Neuronal stem cell (in vitro differentiated cells): ENCODE measurements at places on chromosomes 16 and 17.

DNA sequence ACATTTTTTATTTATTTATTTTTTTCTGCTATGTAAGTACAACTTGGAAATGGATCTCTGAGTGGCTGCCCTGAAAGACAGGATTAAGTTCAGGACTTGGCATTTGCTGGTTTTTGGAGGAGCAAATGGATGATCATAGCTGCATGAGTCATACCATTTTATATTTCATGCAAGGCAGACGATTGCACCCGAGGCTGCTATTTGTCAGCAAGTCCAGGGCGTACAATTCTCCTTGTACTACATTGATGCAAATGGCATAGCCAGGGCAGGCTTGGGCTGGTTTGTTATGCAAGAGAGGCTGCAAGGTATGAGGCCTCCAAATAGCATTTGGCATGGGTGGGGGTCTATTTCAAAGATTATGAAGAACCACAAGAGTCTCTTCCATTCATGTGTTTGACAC is 81.2 kb upstream of the CACNG3 start:
- DNase-seq: no peak

GRCh38 chr17:81867170-81867990 is 3.8 kb downstream of the ARHGDIA start:
- no peak for DNase-seq

- DNase-seq: no peak
These were observed 91.3 kb downstream of the TBC1D16 start for GRCh38 chr17:79944251-79944812.

- no peak for DNase-seq
These were observed 373.7 kb downstream of the HAPSTR1 start for GRCh38 chr16:9465161-9465560.

DNA sequence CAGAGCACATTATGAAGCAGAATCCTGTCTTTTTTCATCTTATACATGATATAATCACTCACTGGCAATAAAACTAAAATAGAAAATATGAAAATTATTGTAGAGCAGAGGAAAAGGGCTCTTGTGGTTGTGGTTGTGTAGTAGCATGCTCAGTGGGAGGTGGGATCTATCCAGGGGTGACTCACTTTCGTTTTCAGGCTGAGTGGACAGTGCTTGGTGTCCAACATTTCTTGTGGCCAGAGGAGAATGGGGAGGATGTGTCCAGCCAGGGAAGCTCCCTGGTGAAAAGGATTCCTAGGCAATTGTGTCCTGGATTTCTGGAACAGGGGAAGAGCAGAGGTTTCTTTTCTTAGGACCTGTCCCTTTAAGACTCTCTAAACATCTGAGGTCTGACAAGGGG is 31.9 kb upstream of the CPHXL start:
- no peak for DNase-seq

DNA sequence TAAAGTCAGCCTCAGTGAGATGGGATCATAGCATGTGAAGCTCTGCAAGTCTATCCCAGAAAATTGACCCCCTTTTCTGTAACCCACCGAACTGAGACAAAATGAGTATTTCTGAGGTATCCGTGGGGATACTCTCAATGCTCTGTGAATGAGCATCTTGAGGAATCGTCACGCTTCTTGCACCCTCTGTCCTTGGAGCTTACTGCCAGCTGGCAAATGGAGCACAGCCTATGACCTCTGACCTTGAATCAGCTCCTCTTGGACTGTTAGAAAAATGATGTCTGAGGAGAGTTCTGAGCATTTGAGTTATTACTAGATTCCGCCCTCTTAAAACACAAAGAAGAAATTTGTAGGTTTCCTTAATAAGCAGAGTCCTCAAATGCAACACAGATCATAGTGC is 342.1 kb downstream of the ZFHX3 start:
- DNase-seq: no peak

GRCh38 chr16:88526008-88526905 is 43.9 kb upstream of the ZC3H18 start:
- no peak for DNase-seq

- DNase-seq: peak; percentile 26
These were observed 507.2 kb upstream of the EEF2KMT start for GRCh38 chr16:5604770-5605169.

- DNase-seq: peak; percentile 6
These were observed 33.9 kb downstream of the DCUN1D3 start for GRCh38 chr16:20866145-20866772.

DNA sequence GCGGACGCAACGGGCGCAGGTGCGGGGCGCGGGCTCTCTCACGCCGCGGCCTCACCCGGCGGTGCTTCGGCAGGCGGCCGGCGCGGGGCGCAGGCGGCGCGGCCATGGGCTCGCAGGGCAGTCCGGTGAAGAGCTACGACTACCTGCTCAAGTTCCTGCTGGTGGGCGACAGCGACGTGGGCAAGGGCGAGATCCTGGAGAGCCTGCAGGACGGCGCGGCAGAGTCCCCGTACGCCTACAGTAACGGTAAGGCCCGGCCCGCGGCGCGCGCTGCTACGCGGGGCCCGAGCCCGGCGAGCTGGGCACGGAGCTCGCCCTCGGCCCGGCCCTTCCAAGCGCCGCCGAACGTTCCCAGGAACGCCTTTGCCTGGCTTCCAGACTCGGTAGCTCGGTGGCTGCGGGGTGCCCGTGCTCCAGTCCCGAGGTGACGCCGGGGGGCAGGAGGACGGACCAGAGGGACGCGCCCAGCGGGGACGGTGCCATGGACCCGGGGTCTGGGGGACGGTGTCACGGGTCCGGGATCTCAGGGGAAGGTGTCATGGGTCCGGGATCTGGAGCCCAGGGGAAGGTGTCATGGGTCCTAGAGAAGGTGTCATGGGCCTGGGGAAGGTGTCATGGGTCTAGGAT is 435 bp downstream of the RAB40C start:
- no peak for DNase-seq

- DNase-seq: no peak
These were observed 9.9 kb upstream of the NAGS start for GRCh38 chr17:43994272-43995149.

DNA sequence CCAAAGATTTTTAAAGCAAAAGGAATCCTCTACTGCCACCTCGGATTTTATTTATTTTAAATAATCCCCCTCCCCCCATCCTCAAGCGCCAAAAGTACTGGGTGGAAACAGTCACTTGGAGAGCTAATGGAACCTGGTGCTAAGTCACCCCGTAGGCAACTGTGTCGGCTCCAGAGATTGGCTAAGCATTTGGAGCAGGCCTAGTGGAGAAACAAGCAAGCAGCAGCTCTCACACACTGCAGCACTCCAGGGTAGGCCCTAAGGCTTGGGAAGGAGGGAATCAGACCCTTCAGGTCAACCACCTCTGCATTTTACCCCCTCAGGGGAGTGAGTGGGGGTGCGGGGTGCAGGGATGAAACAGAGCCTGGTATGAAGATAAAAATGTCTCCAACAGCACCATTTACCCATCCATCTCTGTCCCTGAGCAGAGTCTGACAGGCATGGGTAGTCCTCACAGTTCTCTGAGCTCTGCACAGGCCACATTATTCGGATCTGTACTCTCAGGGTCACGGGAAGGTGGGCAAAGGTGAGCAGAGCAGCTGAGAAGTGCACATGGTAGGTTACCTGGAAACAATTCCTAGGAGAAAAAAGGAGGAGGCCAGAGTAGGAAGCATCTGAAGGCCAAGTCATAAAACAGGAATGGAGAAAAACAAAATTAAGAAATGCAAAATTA is 27.2 kb upstream of the STAC2 start:
- no peak for DNase-seq

DNA sequence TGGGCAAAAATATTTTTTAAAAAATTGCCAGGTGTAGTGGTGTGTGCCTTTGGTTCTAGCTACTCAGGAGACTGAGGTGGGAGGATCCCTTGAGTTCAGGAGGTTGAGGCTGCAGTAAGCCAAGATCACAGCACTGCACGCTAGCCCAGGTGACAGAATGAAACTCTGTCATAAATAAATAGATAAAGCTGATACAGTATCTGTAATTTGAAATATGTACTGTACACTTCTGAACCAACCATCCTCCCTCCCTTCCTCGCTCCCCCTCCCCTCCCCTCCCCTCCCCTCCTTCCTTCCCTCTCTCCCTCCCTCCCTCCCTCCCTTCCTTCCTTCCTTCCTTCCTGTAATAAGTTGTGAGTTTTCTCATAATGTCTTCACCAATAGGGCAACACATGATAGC is 208.4 kb upstream of the RBFOX1 start:
- no peak for DNase-seq

- DNase-seq: no peak
These were observed 24.8 kb downstream of the STH start for GRCh38 chr17:46023783-46024388.

- DNase-seq: no peak
These were observed 56.9 kb upstream of the ALDH3A1 start for GRCh38 chr17:19805006-19805405.

DNA sequence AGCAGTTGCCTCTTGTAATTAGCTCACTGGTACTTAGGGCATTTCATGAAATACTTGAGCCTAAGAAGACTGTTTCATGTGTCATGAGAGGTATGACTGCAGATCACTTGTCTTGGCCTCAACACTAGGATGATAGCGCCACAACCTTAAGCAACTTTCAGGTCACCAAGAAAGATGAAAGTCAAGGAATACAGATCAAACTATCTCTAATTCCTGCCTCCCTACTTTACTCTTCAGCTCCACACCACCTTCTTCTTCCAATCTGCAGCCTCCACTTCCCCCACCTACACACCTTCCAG is 28.0 kb downstream of the GNA13 start:
- DNase-seq: no peak

- DNase-seq: no peak
These were observed 124.7 kb upstream of the TNRC6C start for GRCh38 chr17:77833769-77834168.

DNA sequence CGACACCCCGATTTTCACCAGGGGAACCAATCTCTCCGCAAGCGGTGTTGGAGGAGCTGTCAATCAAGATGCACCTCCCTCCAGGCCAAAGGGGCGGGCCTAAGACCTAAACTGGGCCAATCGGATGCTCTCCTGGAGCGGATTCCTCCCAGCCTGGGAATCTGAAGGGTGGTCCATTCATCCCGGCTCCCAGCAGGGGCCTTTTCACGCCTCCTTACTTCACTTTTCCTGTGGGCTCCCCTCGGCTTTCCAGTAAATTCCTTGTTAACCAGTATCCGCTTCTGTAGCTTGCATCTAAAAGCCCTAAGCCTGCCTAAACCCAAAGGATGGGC is 17.1 kb downstream of the C16orf74 start:
- peak; percentile 71 for DNase-seq

DNA sequence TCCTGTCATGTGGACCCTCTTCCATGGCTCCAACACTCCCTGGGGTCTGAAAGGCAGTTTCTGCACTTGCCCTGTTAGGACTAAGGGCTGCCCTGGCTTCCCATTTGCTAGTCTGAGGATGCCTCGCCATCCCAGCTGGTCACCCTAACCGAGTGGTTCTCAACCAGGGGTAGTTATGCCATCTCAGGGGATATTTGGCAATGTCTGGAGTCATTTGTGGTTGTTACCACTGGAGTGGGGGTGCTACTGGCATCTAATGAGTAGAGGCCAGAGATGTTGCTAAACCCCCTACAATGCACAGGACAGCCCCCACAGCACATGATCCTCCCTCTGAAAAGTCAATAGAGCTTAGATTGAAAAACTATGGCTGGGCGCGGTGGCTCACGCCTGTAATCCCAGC is 26.9 kb upstream of the CDH1 start:
- DNase-seq: no peak

GRCh38 chr16:89216315-89217137 is 977 bp upstream of the ZNF778 start:
- DNase-seq: peak; percentile 67

- no peak for DNase-seq
These were observed 11.2 kb downstream of the FOXF1 start for GRCh38 chr16:86521236-86522197.

GRCh38 chr17:82005701-82006348 is 16.9 kb downstream of the CENPX start:
- DNase-seq: no peak

DNA sequence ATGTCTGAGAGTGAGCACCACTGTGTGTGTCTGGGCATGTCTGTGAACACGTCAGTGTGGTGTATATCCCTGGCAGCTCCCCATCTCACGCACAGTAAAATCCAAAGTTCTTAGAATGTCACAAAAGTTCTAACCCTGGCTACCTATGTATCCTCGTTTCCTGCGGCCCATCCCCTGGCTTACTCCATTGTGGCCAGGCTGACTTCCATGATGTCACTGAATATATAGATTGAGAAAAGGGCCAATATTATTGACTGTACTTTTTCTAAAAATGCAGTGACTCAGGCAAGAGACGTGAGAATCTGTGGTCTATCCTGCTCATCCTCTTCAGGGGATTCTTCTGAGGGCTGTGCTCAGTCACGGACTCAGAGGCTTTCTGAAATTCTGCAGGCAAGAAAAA is 963 bp upstream of the METTL22 start:
- DNase-seq: no peak

- DNase-seq: no peak
These were observed 52.7 kb upstream of the ZNF469 start for GRCh38 chr16:88329726-88330700.

DNA sequence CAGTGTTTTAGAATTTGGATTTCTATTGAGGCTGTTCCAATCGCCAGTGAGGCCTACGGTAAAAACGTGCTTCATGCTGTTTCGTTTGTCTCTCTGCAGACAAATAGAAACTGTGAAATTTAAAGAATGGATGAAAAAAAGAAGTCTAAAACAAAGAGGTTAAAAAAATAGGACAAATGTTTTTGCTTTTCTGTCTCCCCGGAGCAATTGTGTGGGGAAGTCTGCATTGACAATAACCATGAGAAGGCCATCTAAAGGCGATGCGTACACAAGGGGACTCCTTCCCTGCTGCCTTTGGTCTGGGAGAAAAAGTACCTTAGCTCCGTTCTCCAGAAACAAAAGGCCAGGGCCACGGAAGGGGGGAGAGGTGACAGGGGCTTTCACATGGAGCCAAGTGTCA is 4.6 kb upstream of the ZFHX3 start:
- DNase-seq: no peak

DNA sequence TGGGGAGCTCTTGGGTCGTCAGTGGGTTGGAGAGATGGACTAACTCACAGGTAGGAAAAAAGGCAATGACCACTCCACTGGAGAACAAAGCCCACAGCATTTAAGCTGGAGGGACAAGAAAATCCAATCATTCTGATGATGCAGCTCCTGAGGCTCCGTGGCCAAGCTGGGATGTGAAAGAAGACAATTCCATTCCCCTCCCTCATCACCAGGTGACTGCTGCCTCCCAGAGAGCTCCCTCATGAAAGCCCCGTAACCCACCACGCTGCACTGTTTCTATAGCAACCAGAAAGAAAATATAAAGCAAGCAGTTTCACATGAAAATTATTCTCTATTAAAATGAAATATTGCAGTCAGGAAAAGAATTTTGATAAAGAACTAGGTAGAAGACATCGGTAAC is 15.2 kb downstream of the ANKRD11 start:
- no peak for DNase-seq

GRCh38 chr16:71412270-71413160 is 29.3 kb downstream of the TLE7 start:
- DNase-seq: peak; percentile 84

DNA sequence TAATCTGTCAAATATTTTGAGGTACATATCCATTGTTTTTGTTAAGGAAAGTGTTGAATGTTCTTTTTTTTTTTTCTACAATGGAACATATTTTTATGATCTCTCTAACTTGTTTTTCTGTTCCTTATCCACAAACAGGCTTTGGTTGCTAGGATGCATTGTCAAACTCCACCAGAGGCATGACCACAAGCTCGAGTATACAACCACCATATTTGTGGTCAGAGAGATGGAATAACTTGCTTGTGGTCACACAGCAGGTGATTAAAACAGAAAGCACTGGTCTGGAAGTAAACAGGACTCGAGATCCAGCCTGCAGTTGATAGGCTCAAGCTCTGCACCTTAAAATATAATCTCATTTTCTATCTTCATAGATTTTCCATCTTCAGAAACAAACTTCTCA is 105.8 kb upstream of the ADAMTS18 start:
- no peak for DNase-seq
